ENCODE measurements at places on chromosomes 2 and 18.

- DNase-seq, result no peak
Observed at GRCh38 chr2:201661366-201661765, 18.1 kb upstream of the TMEM237 start.

- DNase-seq, result no peak
Observed at GRCh38 chr2:71558300-71559051, 105.1 kb downstream of the DYSF start.

DNA sequence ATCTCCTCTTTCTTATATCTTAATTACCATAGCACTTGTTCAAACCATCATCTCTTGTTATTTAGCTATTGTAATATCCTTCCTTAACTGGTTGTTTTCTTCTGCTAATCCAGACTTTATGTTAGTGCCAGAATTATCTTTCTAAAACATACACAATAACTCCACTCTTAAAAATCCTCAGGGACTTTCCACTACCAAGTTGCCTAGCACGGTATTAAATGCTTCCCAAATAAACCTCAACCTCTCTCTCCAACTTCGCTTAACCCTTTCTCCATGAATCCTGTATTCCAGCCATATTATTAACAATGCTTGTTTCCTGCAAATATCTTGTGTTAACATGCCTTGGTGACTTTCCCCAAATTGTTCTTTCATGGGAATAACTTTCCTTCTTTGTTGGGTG, 84.5 kb downstream of the FAM228A start:
- no peak for DNase-seq

- no peak for DNase-seq
Observed at GRCh38 chr18:63071701-63072141, 247.8 kb downstream of the BCL2 start.

GRCh38 chr2:96730212-96730611, 9.7 kb downstream of the LMAN2L start:
- DNase-seq, result no peak

DNA sequence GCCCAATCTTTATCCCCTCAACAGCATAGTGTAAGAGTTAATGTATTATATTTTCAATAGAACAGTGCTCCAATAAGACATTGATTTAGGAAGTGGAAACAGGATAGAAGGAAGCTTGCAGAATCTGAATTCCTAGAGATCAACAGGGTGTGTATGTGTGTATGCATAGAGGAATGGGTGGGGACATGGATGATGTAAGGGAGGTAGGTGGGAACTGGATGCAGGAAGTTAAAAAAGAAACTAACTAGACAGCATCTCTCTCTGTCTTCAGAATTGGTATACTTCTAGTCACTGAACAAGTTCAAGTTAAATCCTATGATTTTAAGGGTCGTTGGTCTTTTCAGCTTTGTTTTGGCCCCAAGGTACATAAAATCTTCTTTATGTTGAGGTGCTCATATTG, 196.6 kb downstream of the PMAIP1 start:
- no peak for DNase-seq

- DNase-seq, result no peak
Observed at GRCh38 chr2:99698896-99699295, 209.1 kb upstream of the REV1 start.

DNA sequence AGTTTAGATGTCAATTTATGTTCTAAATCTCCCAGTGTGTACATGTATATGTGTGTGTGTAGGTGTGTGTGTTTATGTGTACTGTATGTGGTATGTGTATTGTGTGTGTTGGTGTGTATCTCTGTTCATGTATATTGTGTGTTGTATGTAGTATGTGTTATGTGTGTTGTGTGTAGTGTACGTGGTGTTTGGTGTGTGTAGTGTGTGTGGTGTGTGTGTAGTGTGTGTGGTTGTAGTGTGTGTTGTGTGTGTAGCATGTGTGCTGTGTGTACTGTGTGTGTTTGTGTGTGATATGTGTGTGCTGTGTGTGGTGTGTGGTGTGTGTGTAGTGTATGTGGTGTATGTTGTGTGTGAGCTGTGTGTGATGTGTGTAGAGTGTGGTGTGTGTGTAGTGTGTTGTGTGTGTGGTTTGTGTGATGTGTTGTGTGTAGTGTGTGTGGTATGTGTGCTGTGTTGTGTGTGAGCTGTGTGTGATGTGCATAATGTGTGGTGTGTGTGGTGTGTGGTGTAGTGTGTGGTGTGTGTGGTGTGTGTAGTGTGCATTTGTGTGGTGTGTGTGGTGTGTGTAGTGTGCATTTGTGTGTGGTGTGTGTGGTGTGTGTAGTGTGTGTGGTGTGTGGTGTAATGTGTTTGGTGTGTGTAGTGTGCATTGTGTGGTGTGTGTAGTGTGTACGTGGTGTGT, 5.2 kb upstream of the RTP5 start:
- no peak for DNase-seq

- DNase-seq, result no peak
Observed at GRCh38 chr2:217870528-217871011, 132.2 kb downstream of the TNS1 start.

- no peak for DNase-seq
Observed at GRCh38 chr2:203908066-203908796, 28.3 kb upstream of the ICOS start.

DNA sequence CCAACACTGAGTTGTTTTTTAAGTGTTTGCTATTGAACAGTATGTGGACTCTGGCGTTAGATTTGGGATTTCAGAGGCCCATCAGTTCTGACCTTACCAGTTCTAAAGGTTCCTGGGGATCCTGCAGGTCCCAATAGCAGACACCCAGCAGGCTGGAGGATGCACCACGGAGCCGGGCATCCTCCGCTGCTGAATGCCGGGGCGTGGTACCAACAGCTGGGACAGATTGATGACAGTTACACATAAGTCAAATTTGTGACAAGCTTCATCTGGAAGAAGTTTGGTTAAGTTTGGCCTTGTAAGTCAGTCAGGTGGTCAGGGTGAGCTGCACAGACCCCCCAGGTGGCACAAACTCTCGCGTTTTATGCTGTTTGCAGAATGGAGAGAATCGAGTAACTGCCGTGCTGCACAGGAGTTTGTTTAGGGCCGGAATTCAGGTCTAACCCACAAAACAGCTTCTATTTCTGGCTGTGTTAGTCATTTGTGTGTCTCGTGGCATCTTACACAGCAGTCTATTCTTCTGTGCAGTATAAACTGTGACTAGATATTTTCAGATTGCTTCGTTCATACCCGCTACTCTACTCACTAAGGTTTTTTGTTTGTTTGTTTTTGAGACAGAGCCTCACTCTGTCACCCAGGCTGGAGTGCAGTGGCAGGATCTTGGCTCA, 19.2 kb downstream of the CTDP1 start:
- DNase-seq, result no peak

DNA sequence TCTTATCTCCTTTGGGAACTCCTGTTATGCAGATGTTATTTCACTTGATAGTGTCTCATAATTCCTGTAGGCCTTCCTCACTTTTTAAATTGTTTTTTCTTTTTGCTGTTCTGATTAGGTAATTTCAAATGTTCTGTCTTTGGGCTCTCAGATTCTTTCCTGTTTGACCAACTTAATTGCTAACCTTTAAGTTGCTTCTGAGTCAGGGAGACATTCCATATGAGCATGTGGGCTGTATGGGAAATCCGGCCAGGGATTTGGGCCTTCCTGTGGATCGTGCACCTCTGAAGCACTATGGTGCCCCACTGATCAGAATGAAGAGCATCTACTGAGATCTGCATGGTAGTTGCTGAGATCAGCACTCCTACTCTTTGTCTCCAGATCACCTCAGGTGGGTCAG, 44.7 kb upstream of the REEP1 start:
- no peak for DNase-seq

DNA sequence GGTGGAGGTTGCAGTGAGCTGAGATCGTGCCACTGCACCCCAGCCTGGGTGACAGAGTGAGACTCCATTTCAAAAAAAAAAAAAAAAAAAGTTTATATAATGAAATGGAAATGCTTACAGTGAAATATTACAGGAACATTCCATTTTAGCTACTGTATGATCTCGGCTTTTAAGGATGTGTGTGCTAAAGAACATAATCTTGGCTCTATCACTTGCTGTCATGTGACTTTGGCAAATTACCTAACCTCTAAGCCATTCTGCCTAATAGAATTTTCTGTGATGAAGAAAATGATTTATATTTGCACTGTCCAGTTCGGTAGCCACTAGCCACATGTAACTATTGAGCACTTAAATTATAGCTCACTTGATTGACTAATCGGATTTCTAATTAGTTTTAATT, 36.3 kb downstream of the SMAD4 start:
- DNase-seq, result no peak

DNA sequence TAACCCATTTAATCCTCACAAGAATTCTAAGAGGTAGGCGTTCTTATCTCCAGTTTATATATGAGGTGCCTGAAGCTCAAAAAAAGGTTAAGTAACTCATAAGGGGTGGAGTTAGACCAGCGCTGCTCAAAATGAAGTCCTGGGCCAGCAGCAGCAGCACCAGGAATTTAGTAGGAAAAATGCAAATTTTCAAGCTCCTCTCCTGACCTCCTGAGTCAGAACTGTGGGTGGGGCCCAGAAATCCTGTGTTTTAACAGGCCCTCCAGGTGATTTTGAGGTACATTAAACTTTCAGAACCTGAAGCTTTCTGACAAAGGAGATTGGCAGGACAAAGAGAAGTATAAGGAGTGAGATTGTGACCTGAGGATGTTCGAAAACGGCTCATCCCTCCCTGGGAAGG, 66.0 kb upstream of the CCDC85A start:
- DNase-seq, result no peak

GRCh38 chr2:58427572-58428095, 186.5 kb upstream of the FANCL start:
- peak; percentile 17 for DNase-seq

DNA sequence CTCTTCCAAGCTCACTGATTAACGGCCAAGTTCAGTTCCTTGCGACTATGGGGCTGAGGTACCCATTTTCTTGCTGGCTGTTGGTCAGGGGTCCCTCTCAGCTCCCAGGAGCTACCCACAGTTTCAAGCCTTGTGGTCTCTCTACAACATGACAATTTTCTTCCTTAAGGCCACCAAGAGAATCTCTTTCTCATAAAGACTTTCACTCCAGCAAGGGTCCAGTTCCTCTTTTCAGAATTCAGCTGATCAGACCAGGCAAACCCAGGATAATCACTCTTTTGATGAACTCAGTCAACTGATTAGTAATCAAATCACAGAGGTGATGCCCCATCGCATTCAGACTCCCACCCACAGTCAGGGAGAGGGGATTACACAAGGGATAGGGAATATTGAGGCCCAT, 129.7 kb downstream of the IRS1 start:
- DNase-seq, result no peak

GRCh38 chr2:134835471-134835870, 2.9 kb upstream of the ACMSD start:
- no peak for DNase-seq

- DNase-seq, result no peak
Observed at GRCh38 chr2:235636546-235636945, 142.7 kb downstream of the AGAP1 start.

DNA sequence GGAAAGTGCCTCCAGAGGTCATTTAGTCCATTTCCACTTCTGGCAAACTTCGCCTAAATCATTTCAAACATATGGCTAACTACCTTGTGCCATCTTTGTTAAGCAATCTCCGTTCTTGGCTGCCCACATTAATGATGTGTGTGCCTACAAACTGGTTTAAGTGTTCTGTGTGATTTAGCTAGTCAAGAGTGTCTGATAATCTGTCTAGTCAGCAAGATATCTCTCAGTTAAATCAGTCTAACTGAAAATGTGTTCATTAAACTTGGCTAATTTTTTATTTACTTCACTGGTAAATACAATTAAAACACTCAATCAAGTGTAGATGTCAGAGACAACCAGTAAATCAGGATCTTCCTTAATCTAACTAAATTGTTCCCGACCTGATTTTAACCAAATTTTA, 352.4 kb downstream of the ERBB4 start:
- no peak for DNase-seq

GRCh38 chr2:150081775-150082481, 405.5 kb downstream of the RND3 start:
- no peak for DNase-seq

DNA sequence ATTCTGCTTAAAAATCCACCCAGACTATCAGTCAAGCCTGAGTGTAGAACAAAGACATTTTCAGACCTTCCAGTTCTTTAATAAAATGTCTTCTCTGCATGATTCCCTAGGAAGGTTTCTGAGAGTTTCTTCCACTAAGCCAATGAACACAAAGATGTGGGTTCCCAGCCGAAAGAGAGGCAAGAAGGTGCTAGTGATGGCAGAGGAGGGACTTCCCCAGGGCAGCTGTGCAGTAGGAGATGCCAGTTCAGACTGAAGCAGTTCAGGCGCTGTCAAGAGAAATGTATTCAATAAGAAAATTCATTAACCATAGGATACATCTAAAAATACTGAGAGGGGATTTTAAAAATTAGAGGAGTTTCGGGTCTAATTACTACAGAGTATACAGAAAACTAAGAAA, 83.3 kb downstream of the RND3 start:
- DNase-seq, result no peak

- DNase-seq, result no peak
Observed at GRCh38 chr2:237533668-237534161, 32.7 kb upstream of the PRLH start.

DNA sequence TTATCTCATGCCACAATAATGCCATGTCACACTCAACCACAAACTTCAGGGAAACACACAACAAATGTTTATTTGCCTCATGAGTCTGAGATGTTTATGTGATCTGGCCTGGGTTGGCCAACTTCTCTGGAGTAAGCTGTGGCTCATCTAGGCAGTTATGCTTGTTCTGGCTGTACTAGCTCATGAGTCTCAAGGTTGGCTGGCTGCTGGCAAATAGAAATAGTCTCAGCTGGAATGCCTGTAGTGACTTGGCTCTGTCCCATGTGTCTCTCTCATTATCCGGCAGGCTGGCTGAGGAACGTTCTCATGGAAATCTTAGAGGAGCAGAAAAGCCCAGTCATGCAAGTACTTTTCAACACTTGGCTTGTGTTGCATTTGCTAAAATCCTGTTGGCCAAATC, 234.9 kb upstream of the CDH2 start:
- DNase-seq, result no peak

DNA sequence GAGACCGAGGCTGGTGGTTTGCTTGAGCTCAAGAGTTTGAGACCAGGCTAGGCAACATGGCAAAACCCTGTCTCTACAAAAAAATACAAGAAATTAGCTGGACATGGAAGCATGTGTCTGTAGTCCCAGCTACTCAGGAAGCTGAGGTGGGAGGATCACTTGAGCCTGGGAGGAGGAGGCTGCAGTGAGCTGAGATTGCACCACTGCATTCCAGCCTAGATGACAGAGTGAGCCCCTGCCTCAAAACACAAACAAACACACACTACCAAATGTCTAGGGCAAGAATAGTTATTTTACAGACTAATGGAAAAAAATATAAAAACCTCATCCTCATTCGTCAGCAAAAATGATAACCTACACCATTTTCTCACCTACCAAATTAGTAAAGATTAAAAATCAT, 15.3 kb downstream of the BUB1 start:
- DNase-seq, result no peak

DNA sequence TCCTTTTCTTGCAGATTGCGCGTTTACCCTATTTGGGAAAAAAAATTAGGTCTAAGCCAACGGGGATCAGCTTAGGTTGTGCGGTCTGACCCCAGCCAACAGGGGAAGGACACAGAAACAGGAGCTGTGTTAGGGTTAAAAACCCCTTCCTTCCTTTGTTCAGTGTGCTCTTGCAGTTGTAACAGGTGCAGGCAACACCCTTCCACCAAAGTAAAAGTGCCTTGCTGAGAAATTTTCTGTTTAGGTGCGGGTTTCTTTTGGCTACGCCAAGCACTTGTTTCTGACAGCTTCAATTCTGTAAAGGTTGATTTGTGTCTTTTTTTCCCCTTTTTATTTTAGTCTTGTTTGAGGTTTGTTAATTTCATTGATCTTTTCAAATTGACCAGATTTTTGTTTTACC, 92.5 kb downstream of the PTPN4 start:
- no peak for DNase-seq
